Dorsolateral prefrontal cortex (tissue), 122 donors: ENCODE measurements at places on chromosomes 13 and 19.
A peak's percentile ranks its signal among the peaks of the same experiment; 100 is the strongest.

DNA sequence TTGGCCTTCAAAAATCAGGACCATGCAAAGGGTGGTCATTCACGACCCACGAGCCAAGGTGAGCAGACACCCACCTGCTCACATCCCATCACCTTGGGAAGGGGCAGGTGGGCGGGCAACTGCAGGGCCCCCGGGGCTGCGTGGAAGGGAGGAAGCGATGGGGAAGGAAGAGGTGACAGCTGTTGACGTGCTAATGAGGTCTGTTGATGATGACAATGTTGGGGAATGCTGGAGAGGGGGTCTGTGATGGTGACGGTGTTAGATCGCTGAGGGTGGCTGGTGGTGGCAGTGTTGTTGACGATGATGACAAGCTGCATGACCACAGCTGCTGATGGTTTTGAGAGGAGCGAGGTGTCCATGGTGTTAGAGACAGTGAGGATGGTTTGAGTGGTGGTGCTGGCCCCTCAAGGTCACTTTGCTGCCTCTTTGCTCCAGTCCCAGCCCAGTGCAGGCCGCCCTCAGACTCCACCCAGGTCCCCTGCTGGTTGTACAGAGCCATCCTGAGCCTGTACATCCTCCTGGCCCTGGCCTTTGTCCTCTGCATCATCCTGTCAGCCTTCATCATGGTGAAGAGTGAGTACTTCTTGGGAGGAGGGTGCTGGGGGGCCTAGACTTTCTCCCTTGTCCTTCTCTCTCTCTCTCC lies 900 bp downstream of the MCEMP1 start:
- no peak for DNase-seq

DNA sequence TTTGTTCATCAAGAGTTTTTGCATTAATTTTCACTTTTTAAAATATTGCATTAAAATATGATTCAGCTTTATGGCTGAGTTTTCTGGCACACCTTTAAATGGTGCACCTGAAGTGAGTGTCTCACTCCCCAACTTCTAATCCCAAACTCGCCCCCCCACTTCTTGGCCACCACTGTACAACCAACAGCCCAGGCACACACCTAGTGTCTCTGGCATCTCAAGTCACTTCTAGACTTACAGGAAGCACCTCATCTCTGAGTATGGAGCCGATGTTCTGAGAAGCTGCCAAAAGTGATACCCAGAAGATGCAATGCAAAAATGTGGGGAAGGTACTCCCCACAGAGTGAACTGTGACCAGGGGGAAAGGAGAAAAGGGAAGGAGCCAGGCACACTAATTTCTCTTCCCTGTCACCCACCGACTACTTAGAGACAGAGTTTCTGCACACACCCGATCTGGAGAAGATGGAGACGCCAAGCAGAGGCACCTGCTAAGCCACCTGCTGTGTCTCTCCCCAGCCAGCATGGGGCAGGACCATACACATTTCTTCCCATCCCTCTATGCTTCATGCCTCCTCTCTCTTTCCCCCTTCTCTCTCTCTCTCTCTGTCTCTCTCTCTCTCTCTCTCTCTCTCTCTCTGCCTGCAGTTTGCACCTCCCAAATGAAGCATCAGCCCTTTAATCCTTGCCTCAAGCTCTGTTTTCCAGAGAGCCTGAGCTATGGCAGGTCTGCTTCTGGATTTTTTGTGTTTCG lies 155.3 kb upstream of the ZNF507 start:
- no peak for DNase-seq

- DNase-seq = no peak
Measured at GRCh38 chr13:91351980-91352379, 4.5 kb downstream of the MIR17HG start.

GRCh38 chr19:39919976-39920375 lies 14.5 kb downstream of the FCGBP start:
- no peak for DNase-seq

DNA sequence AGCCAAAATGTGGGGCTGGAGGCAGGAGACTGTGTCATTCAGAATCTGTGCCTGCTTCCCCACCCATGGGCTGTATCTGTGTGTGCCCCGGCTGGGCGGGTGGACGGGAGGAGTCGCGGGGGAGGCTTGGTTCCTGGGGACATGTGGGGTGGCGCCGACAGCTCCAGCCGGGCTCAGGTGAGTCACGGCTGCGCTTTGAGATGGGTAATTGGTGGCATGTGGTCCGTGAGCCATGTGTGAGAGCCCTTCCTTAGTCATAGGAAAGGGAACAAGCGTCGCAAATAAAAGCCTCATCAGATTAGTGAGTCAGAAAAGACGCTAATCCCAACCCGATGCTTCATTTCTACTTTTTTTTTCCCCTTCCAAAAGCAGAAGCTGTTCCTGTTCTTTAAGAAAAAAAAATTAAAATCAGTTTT lies 118.6 kb upstream of the ZNF536 start:
- DNase-seq = peak; percentile 73

- no peak for DNase-seq
Measured at GRCh38 chr13:40197049-40197448, 469.4 kb downstream of the FOXO1 start.

DNA sequence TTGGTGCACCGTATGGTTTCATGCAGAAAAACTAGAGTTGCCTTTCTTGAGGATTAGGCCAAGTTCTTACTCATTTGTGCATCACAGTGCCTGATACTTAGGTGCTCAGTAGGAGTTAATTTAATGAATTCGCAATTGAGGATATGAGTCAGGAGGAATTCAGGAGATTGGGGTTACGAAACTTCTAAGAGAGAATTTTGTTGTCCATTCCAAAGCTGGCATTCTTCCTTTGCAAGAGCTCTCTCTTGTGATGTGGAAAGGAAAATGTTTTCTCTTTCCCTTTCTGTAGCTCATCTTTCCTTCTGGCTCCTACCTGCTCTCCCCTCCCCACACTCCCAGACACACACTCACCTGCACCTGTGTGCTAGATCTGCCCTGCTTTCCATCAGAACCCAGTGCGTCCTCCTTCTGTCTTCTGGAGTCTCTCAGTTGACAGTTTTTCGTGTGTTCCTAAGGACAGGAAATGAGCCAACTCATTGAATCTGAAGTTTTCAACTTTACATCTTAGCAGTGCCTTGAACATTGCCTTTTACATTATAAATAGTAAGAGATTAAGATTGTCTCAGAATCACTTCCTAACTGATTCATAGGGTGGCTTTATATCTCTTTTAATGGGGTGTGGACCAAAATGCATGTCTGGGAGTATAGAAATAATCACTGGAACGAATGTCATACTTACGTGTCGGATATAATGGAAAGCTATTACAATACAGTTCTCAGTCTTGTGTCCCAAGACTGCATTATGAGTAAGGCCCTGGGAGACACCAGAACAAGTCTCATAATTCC lies 19.7 kb upstream of the ERCC5 start:
- no peak for DNase-seq

- DNase-seq = no peak
Measured at GRCh38 chr13:21948769-21949474, 278.0 kb downstream of the FGF9 start.

GRCh38 chr19:31594701-31595100 lies 245.5 kb upstream of the TSHZ3 start:
- no peak for DNase-seq

GRCh38 chr19:34127684-34128189 lies 44.6 kb upstream of the LSM14A start:
- no peak for DNase-seq

- no peak for DNase-seq
Measured at GRCh38 chr13:25727250-25727649, 324.6 kb downstream of the SHISA2 start.
